ENCODE measurements at places on chromosomes 4 and X.

- no peak for DNase-seq
Observed at GRCh38 chrX:21974011-21974385, 33.5 kb downstream of the SMS start.

DNA sequence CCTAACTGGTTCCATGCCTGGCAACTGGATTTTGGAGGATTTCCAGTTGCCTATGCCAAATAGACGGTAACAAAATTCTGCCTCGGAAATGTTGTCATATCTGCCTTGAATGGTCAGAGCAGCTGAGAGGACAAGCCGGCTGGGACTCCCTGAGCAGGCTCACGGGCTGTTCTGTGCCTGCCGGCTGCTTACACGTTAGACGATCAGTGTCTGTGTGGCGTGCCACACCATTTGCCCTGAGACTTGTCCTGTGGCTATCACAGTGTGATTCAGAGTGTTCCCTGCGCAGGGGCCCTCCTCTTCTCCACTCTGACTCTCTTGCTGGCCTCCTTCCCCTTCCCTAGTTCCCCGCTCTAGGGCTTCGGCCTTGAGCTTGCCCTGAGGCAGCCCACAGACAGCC lies 42.4 kb downstream of the RAI2 start:
- DNase-seq = no peak

DNA sequence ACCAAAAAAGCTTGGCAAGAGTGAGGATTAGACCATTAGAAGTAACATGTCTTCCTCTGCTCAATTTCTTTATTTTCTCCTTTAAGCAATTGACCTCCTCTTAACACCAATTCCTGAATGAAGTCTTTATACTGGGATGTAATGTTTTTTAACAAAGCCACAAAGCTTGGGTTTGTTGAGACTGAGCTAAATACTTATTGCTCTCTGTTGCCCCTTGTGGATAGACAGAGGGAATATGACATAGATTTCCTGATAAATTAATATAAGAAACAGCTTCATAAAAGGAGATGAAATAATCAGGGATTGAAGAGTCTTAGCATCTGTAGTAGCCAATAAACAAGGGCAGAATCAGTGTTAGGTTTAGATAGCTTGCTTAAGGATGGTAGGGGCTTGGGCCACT lies 57.6 kb downstream of the CCDC160 start:
- DNase-seq = no peak

- no peak for DNase-seq
Observed at GRCh38 chrX:64204701-64205440, 637 bp downstream of the AMER1 start.

GRCh38 chr4:23235628-23236390 lies 543.1 kb downstream of the GBA3 start:
- no peak for DNase-seq

GRCh38 chrX:24395775-24396174 lies 35.3 kb downstream of the SUPT20HL1 start:
- DNase-seq = peak; percentile 13

GRCh38 chr4:155079871-155080270 lies 128.6 kb upstream of the NPY2R start:
- no peak for DNase-seq

DNA sequence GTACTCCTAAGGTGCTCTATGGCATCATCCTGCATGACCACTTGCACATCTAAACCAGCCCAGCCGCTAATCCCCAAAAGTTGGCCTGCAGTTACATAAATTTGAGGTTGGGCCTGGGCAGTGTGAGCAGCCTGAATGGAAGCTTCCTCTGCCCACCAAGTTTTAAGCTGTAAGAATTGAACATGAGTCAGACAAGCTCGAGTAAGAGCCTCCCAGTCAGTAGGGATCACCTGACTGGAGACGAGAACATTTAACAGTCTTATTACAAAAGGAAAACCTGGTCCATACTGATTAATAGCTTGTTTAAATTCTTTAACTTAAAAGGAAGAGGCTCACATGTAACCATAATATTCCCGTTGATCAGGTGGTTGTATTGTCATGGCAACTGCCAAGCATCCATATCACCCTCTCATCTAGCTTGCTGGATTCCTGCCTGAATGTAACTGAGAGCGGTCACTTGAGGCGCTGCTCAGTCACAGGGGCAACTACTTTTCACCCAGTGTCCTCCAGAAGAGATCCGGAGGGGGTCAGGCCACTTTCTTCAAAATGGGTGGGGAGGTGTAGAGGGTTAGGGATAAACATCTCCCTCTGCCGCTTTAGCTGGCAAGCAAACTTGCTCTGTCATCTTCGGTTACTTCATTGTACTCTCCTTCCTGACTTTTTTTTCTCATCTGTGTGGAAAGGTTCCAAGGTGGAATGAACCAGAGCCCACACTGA lies 56.6 kb upstream of the WDR1 start:
- DNase-seq = peak; percentile 4

- no peak for DNase-seq
Observed at GRCh38 chr4:153676486-153676885, 7.6 kb upstream of the TLR2 start.

- no peak for DNase-seq
Observed at GRCh38 chr4:58766763-58767162, 1656.6 kb upstream of the IGFBP7 start.

DNA sequence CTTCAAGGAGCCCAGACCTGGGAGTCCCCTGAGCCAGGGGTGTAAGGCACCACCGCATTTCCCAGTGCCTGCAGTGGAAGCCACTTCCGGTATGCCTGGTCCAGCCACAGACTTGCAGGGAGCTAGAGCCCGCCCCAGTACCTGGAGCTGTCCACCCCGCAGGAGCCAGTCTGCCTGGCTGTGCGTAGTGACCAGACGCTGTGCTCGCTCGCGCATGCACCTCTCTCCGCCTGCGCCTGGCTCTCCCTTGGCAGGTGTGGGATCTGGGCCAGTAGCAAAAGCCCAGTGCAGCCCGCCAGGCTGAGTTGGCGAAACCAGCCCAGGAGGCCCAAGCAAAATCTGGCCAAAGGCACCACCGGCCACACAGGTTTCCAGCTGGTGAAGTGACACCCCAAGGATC lies 973.7 kb upstream of the AGA start:
- DNase-seq = no peak

DNA sequence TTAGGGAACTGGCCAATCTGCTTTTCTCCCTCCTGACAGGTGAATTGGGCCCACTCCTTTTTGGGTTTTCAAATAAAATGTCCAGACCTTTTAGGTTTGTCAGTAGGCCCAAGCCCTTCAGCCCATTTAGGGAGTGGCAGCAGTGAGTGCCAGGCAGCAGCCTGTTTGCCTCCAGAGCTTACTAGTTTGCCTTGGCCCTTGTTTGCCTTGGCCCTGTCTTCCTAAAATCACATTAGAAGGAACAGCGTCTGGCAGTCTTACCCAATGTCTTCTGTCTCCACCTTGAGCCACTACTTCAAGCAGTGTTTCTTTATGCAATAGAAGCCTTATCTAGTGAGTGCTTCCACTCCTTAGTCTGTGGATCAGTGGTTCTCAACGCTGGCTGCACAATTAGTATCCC lies 117.1 kb downstream of the TMEM164 start:
- no peak for DNase-seq

DNA sequence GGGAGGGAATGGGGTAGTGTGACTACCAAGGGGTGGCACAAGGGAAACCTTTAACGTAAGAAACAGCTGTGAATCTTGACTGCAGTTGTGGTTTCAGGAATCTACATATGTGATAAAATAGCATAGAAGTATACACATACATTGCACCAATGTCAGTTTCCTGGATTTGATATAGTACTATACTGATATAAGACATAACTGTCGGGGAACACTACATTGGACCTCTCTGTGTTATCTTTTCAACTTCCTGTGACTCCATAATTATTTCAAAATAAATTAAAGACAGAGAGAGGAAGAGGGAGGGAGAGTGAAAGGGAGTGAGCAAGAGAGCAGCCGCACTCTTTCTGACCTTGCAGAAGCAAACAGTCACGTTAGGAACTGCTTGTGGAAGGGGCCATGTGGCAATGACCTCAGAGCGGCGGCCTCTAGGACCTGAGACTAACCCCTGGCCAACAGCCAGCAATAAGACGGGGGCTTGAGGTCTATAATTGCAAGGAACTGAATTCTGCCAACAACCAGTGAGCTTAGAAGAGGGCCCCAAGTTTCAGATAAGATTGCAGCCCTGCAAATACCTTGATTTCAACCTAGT lies 47.4 kb downstream of the NALF2 start:
- DNase-seq = no peak

GRCh38 chr4:56723659-56724230 lies 42.6 kb upstream of the HOPX start:
- DNase-seq = no peak
